ENCODE measurements at places on chromosomes 5 and 9.

GRCh38 chr5:76622973-76623596 lies at the start of gene F2RL2:
Gene F2RL2, minus strand, starts transcription at chr5:76623403. Its CDS starts 173 bp downstream, at chr5:76623230.
- DNase-seq, result no peak

- DNase-seq, result no peak
Measured at GRCh38 chr9:34723141-34723540, 13.2 kb upstream of the CCL21 start.

DNA sequence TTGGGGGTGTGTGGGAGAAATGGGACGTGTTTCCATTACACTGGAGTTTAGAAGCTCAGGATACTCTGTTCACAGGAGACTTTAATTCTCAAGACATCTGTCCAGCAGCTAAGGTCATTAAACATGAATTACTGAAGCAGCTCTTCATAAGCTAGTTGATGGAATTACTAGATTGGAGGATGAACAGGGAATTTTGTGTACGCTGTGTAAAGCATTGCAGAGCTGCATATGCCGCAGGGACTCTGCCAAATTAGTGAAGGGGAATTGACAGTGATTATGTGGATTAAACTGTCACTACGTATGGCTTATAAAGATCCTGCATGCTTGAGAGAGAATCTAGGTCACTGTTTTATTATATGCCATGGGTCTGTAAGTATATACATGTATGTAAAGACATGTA lies 177.5 kb upstream of the TBC1D2 start:
- DNase-seq, result no peak

- DNase-seq, result no peak
Measured at GRCh38 chr5:103915081-103915480, 352.5 kb upstream of the NUDT12 start.

- DNase-seq, result no peak
Measured at GRCh38 chr9:76827296-76828080, 63.2 kb downstream of the PCA3 start.

DNA sequence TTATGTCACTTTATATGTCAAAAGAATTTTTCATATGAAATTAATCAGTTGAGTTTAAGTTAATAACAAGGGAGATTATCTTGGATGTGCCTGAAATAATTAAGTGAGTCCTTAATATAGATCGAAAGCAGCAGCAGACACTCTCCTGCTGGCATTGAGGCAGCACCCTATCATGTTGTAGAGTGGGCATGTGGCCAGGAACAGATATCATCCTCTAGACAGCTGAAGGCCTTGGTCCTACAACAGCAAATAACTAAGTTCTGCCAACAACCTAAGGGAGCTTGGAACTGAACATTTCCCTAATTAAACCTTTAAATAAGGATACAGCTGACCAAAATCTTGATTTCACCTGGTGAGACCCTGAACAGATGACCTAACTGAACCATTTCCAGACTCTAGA lies 25.8 kb upstream of the UGT3A1 start:
- no peak for DNase-seq

Measured in activated CD4-positive, alpha-beta T cell treated with anti-CD3 and anti-CD28 coated beads, Interleukin-2, Interleukin-6, amounts not matched to agents 100 ng/mL and 50 ng/mL, durations not matched to agents 16 hours and 8 hours (primary cell).